Midbrain (tissue), 1 donor: ENCODE measurements at places on chromosomes 16 and 17.

- no peak for DNase-seq
These were observed 91.4 kb upstream of the FA2H start for GRCh38 chr16:74865922-74866598.

GRCh38 chr17:59361916-59362810 lies 30.7 kb downstream of the YPEL2 start:
- DNase-seq = no peak

DNA sequence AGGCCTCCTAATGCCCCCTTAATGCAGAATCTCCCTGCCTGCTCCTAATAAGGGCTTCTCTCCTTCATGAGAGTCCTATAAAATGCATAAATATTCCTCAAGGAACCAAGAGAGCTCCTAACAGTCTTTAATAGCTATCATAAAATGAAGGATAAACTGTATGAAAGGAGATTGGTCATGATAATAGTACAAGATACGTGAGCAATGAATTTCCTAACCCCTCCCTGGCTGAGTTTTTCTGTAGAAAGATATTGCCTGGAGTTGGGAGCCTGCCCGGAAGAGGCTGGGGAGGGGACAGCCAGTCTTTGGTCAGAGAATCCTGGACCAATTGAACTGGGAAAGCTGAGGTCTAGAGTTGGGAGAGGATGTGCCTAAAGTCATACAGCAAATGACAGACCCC lies 321.9 kb upstream of the CDH5 start:
- DNase-seq = no peak

DNA sequence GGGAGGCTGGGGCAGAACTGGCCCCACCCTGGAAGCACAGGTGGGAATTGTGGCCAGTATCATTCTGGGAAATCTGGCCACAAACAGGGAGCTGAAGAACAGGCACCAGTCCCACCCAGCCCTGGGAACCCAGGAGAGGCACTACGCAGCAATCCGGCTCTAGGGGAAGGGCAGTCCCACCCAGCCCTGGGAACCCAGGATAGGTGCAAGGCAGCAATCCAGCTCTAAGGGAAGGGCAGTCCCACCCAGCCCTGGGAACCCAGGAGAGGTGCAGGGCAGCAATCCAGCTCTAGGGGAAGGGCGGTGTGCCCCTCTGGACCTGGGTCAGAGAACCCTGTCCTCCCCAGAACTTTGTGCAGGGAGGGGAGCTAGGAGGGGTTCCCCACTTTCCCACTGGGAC lies 7.1 kb downstream of the DRC3 start:
- DNase-seq = no peak

- DNase-seq = no peak
These were observed 126.2 kb downstream of the WSCD1 start for GRCh38 chr17:6196355-6196754.

DNA sequence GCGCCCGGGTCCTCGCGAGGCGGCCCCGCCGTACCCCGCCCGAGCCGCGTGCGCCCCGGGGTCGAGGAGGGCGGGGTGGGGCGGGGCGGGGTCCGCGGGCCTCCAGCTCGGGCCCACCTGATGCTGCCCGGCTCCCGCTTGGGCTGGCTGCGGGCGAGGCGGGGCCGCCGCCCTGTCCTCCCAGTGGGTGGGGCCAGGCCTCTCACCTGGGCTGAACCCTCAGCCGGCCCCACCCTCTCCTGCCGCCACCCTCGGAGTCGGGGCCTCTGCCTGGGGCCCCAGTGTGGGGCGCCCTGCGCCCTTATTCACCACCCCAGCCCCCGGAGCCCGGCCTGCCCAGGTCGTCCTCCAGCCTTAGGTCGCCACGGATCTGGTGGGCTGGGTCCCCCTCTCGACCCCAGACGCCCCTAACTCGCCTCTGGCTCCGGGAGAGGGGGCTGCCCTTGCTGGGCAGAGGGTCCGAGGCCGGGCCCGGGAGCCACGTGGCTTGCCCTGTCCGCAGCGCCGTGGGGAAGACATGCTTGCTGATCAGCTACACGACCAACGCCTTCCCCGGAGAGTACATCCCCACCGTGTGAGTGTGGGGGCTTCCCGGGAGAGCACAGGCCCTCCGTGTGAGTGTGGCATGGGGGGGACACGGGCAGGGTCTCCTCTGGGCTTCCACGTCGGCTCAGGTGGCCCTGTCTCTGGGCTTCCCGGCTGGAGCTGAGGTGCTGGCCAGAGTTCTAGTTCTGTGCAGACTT lies 578 bp downstream of the RAC3 start:
- DNase-seq = no peak

GRCh38 chr17:59008737-59009136 lies 97.9 kb downstream of the TRIM37 start:
- no peak for DNase-seq

- no peak for DNase-seq
These were observed at the start of gene OR1F1 for GRCh38 chr16:3187798-3188674. Gene OR1F1 (plus strand): TSS chr16:3188204.

DNA sequence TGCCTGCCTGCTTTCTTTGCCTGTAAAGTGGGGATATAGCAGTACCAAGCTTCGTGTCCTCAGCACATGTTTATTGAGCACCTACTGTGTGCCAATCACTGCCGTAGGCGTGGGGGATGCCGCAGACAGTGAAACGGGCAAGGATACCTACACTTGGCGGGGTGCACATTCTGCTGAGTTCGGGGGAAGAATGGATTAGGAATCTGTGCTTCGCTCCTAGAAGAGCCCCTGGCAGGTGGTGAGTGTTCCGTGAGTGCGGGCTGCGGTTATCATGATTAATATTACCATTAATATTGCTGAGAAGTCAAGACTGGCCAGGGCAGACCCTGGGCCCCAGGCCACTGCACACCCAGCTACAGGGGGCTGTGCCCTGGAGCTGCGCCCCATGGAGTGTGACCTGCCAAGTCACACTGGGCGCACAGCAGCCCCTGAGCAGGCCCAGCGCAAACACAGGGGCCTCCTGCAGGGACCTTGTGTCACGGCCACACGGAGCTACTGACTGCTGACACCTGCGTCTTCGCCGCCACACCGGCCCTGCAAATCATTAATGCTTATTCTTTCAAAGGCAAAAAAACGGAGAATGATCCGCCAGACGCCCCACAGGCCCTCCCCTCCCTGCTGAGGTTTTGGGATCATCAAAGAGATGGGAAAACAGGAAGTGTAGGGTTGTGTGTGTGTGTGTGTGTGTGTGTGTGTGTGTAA lies 213.4 kb upstream of the GSE1 start:
- DNase-seq = no peak

- no peak for DNase-seq
These were observed 8.0 kb downstream of the CHST5 start for GRCh38 chr16:75527825-75528299.

- DNase-seq = no peak
These were observed 49.3 kb upstream of the CDR2 start for GRCh38 chr16:22423716-22424115.

DNA sequence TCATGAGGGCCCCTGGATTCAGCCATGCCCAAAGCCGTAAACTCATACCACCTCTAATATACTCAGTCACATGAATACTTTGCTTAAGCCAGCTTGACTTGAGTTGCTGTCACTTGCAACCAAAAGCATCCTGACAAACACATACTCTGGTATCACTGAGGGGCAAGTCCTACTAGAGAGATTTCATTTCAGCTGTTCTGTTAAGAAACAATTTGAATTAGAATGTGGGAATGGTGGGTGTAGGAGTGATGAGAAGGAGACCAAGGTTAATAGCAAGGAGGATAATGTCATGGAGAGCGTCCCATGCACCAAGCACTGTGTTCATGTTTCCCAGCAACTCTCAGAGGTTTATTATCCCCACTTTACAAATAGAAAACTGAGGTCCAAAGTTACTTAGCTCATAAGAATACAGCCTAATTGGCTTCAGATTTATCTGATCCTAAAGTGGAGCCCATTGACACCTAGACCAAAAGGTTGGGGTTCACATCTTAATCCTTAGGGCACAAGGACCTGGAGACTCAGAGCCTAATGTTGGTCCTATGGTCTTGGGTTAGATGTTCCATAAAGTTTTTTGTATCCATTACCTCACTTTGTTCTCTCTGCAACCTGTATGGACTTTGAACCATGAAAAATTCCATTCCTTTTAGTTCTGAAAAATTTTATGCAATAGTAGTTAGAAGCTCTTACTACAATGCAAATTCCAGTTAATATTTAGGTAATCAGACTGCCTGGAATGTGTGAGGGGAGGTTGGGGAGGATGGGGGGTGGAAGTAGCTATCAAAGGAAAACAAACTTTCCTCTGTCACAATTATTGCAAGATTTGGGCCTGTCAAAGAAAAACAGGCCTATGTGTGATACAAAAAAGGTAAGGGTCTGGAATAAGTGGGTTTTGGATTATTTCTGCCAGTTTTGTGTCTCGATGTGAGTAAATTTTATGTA lies 105.9 kb downstream of the IRX3 start:
- DNase-seq = no peak

DNA sequence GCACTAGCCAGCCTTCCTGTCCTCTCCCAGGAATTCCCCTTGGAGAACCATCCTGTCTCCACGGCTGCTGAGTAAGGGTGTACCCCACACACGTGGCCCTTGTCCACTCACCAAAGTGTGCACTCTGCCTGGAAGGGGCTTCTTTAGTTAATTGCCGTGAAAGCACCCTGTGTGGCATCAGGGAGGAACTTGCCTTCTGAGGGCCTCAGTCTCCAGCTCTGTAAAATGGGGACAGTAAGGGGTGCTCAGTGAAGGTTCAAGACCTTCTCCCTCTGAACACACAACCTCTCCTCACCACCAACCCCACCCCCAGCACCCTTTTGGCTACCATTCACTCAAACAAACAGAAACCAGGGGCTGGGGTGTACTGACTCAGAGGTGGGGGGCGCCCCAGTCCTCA lies 59.1 kb upstream of the LHX1 start:
- no peak for DNase-seq

DNA sequence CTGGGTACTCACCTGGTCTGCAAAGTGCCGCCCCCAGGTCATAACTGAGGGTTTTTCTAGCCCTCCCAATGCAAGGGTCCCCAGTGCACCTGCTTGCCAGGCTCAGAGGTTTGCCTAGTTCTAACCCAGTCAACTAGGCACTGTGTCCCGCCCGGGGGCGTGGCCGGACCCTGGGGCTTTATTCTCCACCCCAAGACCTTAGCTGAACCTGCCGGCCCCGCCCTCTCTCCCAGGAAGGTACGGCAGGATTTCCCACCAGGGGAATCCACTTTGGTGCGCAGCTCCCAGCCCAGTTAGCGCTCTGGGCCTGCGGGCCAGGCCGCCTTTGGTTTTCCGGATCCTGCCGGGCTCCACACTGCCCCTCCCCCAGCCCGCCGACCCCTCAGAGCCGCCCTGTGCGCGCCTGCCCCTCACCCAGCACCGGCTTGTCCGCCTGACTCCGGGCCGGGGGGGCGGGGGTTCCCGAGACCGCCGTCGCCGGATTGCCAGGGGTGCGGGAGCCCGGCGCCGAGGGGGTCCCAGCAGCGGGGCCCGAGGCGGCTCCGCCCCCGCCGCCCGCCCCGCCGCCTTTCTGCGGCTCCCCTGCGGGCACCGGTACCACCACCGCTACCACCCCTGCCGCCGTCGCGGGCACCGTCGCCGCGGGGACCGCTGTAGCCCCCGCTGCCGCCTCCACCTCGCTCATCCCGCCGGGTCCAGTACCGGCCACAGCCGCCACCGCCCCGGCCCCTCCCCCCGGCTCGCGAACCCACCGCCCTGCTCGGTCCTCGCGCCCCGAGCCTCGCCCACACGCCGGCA lies 424 bp downstream of the YBX2 start:
- DNase-seq = no peak

GRCh38 chr16:318628-319027 lies 33.9 kb downstream of the AXIN1 start:
- DNase-seq = no peak

DNA sequence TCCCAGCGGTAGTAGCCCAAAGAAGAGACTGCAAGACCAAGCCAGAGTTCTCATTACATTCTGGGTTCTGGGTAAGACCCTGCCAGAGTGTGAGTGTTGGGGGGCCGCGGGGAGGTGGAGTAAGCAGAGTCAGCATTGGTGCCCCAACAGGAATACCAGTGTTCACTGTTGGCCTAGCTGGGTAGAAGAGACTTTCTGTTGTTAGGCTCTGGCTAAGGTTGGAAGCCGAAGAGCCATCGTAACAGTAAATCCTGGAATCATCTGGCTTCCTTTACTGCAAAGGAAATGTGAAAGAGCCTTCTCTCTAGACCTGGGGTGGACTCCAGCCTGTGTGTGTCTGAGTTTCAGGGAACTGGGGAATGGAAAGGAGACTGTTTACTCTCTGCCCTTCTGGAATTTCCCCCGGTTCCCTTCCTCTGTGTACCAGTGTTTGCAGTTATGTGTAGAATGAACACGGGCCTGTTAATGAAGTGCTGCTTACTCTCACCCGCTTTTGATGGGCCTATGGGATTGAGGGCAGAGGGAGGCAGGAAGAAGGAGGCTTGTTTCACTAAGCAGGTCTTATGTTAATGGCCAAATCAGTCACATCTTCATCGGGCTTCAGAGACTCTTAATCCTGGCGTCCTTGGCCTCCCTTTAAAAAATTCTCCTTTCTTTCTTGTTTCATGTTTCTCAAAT lies 68.5 kb downstream of the WWP2 start:
- no peak for DNase-seq

DNA sequence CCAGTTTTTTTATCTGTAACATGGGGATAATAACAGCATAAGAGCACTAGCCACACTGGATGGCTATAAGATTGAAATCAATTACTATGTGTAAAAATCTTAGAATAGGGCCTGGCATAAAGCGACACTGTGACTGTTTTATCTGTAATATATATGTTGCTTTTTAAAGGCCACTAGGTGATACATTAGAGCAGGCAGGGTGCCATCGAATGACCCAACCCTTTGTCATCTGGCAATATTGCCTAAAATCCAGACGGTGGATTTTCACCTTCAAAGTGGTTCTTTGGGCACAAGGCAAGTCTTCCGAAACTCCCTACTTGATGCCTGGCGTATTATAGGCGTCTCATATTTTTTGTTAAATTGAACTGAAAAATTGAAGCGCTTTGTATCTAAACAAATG lies 69.1 kb downstream of the PRKCA start:
- DNase-seq = no peak

- DNase-seq = no peak
These were observed 12.9 kb upstream of the TACO1 start for GRCh38 chr17:63587770-63588169.

DNA sequence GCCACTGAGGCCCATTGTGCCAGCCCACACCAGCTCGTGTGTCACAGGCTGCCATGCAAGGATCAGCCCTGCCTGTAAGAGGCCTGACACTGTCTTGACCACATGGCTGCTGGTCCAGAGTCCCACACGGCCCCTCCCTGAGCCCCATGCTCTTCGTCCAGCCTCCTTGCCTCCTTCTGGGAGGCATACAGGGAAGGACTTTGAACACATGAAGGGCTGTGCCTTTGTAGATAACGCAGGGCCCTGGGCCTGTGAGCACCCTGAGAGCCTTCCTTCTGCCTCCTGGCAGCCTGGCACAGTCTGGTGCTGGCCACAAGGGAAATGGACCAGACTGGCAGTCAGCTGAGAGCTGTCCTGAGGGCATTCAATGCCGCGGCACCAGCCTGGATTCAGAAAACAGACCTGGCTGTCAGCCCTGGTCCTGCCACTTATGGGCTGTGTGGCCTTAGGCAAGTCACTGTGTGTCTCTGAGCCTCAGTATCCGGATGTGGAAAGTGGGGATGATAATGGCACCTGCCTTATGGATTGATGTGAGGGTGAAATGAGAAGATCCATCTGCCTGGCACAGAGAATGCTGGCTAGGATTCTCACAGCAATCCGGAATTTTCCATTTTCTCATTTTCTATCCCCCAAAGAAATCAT lies 19.2 kb upstream of the SPNS2 start:
- DNase-seq = no peak

- DNase-seq = no peak
These were observed 26.9 kb upstream of the PABPN1L start for GRCh38 chr16:88893127-88893968.
